Type B pancreatic cell (in vitro differentiated cells): ENCODE measurements at places on chromosomes 11 and 22. TPM values are rescaled to one million over a fixed set of nuclear protein-coding genes. Genes with fewer than 3 reads are reported as not detected.

Gene SCGB2A2
- not detected in 2 replicates for total RNA-seq

Gene SULT4A1
- 7.5 and 10.8 TPM in 2 replicates for total RNA-seq

Gene CD6
- total RNA-seq = 0.70 and 1.1 TPM in 2 replicates

Gene KDM4D
- 0.83 and 2.4 TPM in 2 replicates for total RNA-seq

Gene OR2AT4
- not detected in 2 replicates for total RNA-seq

Gene RIMBP3B
- 0.29 TPM in 1 of 2 replicates, not detected in the other for total RNA-seq

Gene KCNJ1
- total RNA-seq = 0.27 TPM in 1 of 2 replicates, not detected in the other

Gene RASL10A
- 0.62 and 1.5 TPM in 2 replicates for total RNA-seq
